Caudate nucleus (tissue), 63 donors: ENCODE measurements at places on chromosomes 3 and 15.

GRCh38 chr15:41804916-41805666, 22.8 kb upstream of the JMJD7 start:
- DNase-seq, result no peak

GRCh38 chr15:90364251-90364650, 12.2 kb downstream of the ZNF774 start:
- no peak for DNase-seq

GRCh38 chr3:178532476-178532875, 3.8 kb upstream of the KCNMB2 start:
- DNase-seq, result no peak

GRCh38 chr3:178169421-178169820, 366.8 kb upstream of the KCNMB2 start:
- no peak for DNase-seq

- DNase-seq, result no peak
Measured at GRCh38 chr3:57127891-57128518, 37.1 kb downstream of the IL17RD start.

GRCh38 chr3:10317311-10317960, 3.5 kb downstream of the SEC13 start:
- DNase-seq, result peak; percentile 21

DNA sequence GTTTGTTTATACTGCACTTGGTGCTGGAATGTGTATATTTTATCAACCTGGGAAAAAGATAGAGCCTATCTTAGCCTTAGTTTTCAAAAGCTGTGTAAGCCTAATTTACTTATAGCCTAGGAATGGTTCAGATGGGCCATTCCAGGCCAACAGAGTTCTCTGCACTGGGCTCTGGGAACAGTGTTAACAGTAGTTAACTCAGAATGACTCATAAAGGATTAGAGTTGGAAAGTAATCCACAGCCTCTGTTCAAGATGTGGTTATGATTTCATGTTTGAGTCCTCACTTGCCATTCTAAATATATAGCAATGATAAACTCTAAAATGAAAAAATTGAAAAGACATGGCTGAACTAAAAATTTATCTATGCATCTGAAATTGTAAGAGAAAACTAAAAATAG, 22.6 kb upstream of the PEX5L start:
- no peak for DNase-seq

DNA sequence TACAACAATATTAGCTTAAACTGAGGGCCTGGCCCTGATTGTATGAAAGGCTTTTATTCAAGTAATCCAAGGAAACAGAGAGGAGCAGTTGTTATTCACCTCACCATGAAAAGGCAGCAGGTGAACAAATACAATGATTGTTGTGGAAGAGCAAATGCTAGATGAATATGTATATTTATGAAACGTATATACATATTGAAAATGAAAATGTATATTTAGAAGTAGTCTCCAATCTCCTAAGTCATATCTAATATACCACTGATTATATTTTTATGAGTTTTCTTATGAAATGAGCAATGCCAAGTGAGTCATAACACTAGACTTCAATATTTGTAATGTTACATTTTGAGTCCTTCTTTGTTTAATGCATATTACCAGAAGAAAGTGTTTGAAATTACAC, 116.2 kb upstream of the KCNMB2 start:
- DNase-seq, result no peak

- peak; percentile 25 for DNase-seq
Measured at GRCh38 chr15:31200735-31201151, 99.2 kb upstream of the TRPM1 start.

DNA sequence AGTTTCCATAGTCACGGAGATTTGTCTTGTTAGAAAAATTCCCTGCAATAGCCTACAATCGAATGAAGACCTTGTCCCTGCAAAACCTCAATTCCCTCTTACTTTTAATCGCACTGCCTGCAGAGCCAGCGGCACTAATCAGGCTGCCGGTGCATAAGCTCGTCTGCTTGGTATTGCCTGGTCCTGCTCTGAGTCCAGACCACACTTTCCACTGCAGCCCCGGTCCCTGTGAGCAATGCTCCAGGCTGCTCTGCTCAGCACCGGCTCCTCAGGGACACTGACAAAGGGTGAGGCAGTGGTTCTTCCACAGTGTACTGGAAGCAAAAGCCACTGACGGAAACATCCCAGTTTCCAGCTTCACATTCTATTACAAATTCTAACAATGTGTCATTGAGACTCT, 164.3 kb downstream of the OCA2 start:
- no peak for DNase-seq

GRCh38 chr15:39979606-39980005, 45.7 kb downstream of the EIF2AK4 start:
- DNase-seq, result no peak

DNA sequence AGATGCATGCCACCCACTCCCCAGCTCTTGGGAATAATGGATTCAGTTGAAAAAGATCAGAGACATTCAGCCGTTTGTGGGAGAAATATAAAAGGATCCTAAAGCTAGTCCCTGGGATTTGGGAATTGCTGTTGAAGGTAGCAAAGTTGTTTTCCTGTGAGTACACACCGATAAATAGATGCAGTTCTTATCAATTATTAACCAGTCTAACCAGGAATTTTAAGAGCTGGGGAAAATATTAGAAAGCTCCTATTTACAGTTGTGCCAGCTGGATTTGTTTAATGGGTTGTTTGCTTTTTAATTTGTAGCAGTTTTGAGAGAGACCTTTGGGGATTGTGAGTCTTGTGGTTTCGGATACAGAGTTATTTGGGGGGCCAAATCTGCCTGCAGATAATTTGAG, 44.2 kb upstream of the SKOR1 start:
- no peak for DNase-seq

- no peak for DNase-seq
Measured at GRCh38 chr3:33909547-33909946, 111.1 kb downstream of the PDCD6IP start.

- no peak for DNase-seq
Measured at GRCh38 chr3:86152620-86153019, 838.3 kb downstream of the VGLL3 start.

- DNase-seq, result no peak
Measured at GRCh38 chr3:118587037-118587741, 447.5 kb downstream of the IGSF11 start.
